ENCODE measurements at places on chromosomes 11 and 22.

DNA sequence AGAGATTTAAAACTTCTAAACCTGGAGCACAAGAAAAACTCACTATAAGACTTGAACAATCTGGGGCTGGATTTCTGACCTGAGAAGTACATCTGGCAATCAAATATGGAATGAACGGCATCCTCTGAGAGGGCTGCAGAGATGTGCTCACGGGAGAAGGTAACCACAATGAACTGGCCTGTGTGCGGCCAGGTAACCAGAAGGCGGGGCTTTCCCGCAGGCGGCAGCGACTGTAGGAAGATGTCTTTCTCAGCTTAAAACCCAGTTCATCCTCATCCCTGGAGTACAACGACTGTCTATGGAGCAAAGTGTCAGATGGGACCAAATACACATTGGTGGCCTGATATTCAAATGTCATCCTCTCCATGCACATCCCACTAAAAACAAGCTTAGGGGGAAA lies 24.5 kb downstream of the MICAL3 start:
- no peak for DNase-seq

DNA sequence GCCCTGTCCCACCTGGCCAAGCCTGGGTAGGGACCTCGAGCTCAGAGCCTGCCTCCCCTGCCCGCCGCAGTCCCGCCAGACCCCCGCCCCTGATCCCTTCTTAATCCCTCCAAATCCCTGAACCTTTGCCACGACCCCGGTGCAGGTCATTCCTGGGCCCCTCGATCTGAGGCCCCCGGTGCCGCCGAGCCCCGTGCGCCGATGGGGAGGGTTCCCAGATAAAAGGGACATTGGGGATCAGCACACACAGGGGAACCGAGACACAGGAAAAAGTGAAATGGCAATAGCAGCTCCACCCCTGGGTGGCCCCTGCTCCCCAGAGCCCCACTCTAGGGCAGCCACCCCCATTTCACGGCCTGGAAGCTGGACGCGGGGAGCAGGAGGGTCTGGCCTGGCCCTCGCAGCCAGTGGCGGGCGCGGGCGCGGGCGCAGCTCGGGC lies 1.3 kb upstream of the WNT7B start:
- DNase-seq, result no peak

GRCh38 chr11:122077459-122077858 lies 38.6 kb downstream of the BLID start:
- no peak for DNase-seq

- no peak for DNase-seq
These were observed 339.6 kb upstream of the ANO3 start for GRCh38 chr11:25992294-25992693.

GRCh38 chr11:125431481-125431880 lies 64.6 kb downstream of the FEZ1 start:
- DNase-seq, result no peak

All from dorsolateral prefrontal cortex (tissue), 122 donors.